ENCODE measurements at places on chromosomes 2 and 18.

DNA sequence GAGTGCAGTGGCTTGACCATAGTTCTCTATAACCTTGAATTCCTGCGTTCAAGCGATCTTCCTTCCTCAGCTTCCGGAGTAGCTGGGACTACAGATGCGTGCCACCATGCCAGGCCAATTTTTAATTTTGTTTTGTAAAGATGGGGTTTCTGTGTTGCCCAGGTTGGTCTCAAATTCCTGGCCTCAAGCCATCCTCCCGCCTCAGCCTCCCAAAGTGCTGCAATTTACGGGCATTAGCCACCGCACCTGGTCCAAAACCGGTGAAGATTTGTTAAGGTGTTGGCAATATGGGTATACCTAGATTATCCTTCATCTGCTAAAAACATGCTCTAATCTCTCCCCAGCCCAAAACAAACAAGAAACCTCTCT, 1.3 kb upstream of the EIF2AK3 start:
- DNase-seq: no peak

DNA sequence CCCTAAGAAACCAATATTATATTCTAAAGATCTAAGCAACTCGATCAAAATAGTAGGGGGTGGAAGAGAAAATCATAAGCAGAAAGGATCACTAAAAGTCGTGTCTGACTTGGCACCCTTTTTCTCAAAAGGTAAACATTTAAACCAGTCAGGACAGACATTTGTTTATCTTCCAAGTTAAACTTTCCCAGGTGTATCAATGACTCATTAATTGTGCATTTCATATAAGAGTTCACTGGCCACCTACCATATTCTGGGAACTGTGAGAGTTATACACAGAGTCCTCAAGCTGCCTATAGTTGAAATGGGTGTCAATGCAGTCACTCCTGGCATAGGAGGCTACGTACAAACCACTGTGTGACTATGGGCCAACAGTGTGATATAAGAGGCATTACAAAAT, 4.8 kb upstream of the ACVR1 start:
- no peak for DNase-seq

- DNase-seq: no peak
Measured at GRCh38 chr2:53103679-53104078, 663.9 kb upstream of the CHAC2 start.

- DNase-seq: no peak
Measured at GRCh38 chr18:34803877-34804400, 93.8 kb downstream of the DTNA start.

DNA sequence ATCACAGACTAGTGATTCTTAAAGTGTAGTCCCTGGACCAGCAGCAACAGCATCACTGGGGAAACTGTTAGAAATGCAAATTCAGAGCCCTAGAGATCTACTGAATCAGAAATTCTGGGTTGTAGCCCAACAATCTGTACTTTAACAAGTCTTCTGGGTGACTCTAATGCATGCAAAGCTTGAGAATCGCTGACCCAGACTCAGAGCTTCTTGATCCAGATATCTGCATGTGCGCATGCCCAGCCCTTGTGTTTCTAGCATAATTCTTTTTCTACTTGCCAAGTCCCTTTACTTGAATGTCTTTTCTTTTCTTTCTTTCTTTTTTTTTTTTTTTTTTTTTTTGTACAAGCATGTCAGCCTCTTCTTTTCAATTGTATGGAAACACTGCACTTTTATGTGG, 60.4 kb downstream of the FIGN start:
- DNase-seq: no peak
